Omental fat pad (tissue), 4 donors: ENCODE measurements at places on chromosomes 7 and 10. TPM values are rescaled to one million over a fixed set of nuclear protein-coding genes. Genes with fewer than 3 reads are reported as not detected.

Gene GTF2IRD2
- total RNA-seq, result 32.6 TPM

Gene RNF133
- total RNA-seq, result 1.0 TPM

Gene IFIT2
- 3.3 TPM for total RNA-seq

Gene CYP17A1
- total RNA-seq, result not detected

Gene TRIM50
- 0.28 TPM for total RNA-seq

Gene PTPN20
- 4.8 TPM for total RNA-seq

Gene CCDC3
- 77.8 TPM for total RNA-seq

Gene PNLIPRP3
- total RNA-seq, result 0.31 TPM

Gene HUS1
- 21.7 TPM for total RNA-seq

Gene STEAP4
- 163 TPM for total RNA-seq

Gene LRRN3
- total RNA-seq, result 5.3 TPM

Gene RP9
- total RNA-seq, result 9.7 TPM

Gene EPO
- not detected for total RNA-seq

Gene ARMH3
- total RNA-seq, result 10.0 TPM

Gene ANKIB1
- 37.6 TPM for total RNA-seq

Gene ZNF239
- total RNA-seq, result 4.1 TPM
